ENCODE measurements at places on chromosomes 3 and 15.
A peak's percentile ranks its signal among the peaks of the same experiment; 100 is the strongest.

DNA sequence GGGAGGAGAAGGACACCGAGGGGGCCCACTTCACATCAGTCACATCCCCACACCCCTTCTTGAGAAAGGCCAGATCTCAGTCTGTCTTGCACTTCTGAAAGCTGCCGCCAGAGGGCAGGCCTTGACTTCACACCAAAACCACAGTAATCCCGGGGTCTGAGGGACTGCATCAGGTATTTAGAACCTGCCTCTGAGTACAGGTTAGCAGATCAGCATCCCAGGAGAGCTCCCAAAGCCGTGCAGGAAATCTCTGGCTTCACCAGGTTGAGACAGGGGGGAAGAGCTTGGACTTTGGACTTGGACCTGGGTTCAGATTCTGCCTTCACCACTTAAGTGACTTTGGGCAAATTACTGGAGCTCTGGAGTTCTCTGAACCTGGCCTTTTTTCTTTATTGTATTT is 50.3 kb downstream of the LHFPL4 start:
- peak; percentile 44 for DNase-seq

DNA sequence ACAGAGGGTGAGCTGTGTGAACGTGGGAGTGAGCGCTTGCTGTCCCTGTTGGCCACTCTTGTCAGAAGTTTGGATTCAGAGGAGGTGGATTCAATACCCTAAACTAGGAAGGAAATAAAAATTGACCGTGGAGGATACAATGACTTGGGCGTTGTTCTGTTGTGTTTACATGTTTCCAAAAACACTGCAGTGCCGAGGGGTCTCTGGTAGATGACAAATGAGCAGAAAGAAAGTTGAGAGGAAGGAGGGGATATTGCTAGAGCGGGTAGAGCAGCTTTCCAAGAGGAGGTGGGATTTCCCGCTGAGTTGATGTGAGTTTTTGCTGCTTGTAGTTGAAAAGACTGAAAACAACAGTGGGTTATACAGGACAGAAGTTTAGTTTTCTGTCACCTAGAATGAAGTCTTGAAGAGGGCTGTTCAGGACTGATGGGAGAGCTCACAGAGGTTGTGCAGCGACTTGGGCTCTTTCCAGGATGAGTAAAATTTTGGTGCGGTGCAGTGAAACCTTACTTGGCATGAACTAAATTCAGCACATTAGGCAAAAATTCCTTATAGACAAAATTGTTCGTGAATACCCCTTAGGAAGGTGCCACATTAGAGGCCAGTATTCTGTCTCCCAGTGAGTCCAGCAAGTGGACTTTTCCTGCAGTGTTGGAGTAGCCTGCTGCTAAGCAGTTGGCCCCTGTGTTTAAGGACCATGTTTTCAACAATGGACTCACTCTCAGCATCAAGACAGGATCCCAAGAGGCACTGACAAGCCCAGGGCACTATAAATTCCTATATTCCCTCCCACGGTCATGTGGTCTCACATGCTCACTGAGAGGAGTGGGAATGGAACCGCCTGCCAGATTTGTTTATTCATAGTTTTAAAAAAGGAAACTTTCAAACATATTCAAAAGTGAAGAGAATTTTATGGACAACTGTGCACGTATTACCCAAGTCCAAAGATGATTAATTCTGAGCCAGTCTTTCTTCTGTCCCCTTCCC is 435.0 kb upstream of the C2CD4B start:
- DNase-seq, result no peak

DNA sequence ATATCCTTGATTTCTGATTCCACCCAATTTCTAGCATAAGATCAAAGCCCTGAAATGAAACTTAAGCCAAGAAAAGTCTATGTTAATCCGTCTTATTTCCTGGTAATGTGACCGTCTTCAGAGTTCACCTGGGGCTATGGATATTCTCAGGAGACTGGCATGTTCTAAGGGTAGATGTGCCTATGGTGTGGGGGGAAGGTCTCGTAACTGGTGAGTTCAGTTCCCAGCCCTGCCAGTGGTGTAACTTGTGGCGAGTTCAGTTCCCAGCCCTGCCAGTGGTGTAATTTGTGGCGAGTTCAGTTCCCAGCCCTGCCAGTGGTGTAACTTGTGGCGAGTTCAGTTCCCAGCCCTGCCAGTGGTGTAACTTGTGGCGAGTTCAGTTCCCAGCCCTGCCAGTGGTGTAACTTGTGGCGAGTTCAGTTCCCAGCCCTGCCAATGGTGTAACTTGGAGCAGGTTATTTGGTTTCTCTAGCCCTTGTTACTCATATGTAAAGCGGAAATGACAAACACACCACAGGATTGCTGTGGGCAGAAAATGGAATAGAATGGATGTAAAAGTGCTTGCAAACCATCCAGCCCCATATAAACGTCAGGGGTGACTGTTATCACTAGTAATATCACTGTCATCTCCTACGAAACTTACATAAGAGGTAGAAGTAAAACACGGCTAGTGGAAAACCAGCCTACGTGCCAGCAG is 30.4 kb downstream of the SLC51A start:
- no peak for DNase-seq

- no peak for DNase-seq
Measured at GRCh38 chr3:126087552-126088175, 3.7 kb upstream of the SLC41A3 start.

- peak; percentile 8 for DNase-seq
Measured at GRCh38 chr3:160982491-160982890, 122.7 kb downstream of the B3GALNT1 start.

- DNase-seq, result no peak
Measured at GRCh38 chr3:10364806-10365205, 43.9 kb upstream of the SEC13 start.

DNA sequence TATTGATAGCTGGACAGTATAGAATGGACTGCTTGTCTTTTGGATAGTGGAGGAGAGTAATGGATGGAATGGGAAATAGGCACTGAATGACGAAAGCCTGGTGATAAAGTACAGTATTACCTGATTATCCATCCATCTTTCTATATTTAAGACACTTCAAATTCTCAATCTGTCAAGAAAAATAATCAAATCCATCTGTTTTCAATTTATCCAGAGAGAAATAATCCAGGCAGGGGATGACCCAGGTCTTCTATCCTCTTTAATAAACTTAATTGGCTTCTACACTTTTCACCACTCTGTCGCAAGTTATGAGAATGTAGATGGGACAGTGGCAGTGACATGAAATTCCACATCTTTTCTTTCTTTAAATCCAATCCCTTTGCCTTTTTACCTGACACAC is 420.3 kb upstream of the PDZRN3 start:
- DNase-seq, result no peak

- no peak for DNase-seq
Measured at GRCh38 chr15:101115393-101115785, 136.5 kb downstream of the CHSY1 start.

GRCh38 chr3:123122525-123123315 is 55.9 kb downstream of the PDIA5 start:
- DNase-seq, result no peak

DNA sequence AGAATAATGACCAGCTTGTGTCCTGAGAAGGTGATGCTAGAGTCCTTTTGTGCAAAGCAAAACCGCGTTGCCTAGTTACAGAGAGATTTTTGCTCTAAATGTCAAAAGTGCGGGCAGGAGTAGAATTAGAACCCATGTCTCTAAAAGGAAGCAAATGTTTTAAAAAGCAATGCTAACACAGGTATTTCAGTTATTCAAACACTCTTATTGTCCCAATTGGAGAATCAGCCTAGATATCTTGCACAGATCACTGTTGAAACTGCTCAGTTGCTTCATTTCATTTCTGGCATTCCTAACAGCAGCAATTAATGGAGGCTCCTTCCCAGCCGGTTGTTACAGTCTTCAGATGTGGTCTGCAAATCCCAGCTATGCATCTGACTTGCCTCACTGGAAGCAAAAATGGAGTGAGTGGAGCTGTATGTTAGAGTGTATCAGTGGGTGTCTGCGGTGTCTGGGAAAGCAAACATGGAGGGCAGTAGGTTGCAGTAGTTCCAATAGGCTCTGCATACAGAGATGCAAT is 55.6 kb upstream of the SEMA6D start:
- DNase-seq, result no peak

DNA sequence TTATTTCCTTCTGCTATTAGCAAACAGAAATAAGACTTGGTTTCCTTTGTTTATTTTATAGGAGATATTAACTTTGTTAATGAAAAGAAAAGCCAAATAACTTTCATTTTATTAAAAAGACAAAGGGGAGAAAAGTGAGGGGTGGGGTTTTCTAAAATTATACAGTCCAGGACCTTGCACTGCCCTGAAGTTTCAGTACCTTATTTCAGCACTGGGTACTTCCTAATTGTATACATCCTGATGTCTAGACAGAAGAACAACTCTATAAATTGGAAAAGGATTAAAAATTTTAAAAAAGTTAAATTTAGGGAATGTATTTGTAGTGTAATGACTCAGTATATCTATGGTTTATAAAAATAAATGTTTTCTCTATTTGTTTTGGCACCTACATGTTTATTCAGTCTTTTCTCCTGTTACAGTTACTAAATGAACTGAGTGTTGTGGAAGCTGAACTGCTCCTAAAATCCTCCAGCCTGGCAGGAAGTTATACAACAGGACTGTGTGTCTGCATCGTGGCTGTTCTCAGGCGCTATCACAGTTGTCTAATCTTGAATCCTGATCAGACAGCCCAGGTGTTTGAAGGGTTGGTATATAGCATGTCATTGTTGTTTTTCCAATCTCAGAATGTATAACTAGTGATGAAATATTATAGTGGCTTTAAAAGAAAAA is 27.6 kb upstream of the P2RY13 start:
- DNase-seq, result no peak

DNA sequence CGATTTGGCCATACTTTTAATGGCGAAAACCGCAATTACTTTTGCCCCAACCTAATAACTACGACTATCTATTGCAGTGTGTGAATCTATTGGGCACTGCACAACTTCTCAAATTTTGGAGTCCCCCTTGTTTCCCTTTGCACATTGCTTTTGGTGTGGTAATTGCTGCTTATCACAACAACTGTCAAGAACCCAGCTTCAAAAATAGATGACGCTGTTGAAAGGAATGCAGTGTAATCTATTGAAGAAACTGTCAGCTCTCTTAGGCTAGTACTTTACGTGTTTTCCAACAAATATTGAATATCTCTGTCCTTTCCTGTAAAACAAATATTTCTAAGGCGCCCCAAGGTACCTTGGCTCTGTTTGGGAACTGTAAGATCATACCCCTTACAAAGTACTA is 222.8 kb upstream of the UBE2E2 start:
- DNase-seq, result no peak

- DNase-seq, result no peak
Measured at GRCh38 chr15:87826119-87826747, 430.3 kb downstream of the NTRK3 start.

DNA sequence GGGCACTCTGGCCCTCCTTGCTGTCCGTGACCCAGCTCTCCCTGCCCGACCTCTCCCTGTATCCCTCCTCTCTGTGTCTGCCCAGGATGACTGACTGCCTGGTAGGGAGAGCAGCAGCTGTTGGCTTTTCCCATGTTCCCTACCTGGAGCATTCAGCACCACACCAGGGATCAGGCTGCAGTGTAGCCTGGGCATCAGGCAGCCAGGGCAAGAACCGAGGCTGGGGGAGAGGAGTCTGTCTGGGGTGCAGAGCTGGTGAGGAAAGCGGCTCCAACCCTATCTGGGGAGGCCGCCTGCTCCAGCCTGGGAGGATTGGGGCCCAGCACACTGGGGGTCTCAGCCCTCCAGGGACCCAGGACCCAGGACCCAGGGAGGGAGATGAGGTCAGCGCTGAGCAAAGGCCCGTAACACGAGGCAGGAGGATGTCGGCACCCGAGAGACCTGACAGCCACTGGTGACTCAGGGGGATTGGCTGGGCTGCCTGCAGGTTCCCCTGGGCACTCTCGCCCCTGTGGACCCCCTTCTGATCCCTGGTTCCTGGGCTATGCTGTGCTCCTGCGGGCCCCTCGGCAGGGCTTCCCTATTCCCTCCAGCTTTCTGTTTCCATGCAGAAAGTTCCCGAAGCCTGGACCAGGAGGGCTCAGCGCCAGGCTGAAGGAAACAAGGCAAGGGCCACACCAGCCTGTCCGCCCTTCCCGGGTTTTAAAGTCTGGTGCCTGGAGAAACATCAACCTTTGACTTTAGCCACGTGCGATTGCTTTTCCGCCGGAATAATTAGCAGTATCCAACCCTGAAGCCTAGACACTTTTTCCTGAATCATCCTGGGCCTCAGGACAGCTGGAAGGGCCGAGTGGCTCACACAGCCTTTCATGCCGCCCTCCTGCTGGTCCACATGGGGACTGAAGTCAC is 128.2 kb upstream of the MEF2A start:
- DNase-seq, result no peak

DNA sequence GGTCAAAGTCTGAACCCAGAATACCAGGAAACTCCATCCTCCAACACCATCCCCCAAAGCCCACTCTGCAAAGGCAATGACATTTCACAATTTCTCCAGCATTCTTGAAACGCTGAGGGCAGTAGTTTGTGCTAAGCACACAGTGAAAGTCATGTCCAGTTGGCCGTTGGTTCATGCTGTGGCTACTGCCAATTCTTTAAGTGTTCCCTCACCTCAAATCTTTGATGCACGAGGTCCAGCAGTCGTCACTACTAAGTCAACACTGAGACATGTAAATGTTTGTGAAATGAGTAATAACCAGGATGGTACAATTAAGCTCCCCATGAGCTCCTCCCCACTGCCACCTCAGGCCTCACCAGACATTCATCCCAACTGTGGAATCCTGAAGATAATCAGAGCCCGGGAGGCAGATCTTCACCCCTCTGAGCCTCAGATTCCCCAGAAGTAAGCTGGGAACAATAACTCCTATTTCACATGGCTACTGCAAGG is 7.0 kb downstream of the SUCLG2 start:
- no peak for DNase-seq

DNA sequence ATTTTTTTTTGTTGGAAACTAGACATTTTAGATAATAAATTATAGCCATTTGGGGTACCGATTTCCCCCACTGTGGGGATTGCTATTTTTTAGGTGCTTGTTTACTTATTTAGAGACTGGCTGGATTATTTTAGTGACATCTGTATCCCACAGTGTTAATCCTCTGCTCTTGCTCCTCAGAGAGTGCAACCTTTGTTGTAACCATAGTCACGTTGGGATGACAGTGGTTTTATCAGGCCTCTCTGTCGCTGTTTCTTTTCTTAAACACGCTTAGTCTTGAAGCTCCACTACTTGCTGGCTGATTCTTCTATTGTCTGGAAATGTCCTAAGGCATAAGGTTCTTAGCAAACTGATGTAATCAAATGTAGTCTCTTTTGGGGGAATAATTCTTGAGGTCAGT is 451.6 kb upstream of the SEMA6D start:
- no peak for DNase-seq

DNA sequence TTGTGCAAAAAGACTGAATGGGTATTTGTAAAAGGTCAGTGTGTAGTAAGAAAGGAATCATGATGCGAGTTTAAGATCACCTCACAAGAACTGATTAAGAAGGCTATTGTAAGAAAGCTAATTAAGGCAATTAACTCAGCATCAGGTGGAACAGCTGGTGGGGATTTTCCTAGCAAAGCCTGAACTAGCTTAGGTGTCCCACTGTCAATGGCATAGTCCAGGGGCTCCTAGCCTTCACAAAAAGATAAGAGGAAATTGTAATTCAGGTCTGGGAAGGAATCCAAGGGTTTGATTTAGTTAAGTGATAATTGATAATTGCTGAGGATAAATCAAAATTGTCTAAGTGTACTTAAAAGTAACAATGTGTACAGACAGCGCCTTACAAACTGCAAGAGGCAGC is 901.6 kb downstream of the TUSC7 start:
- no peak for DNase-seq

All from GM06990 (cell line).